ENCODE measurements at places on chromosomes 3 and 15. TPM values are rescaled to one million over a fixed set of nuclear protein-coding genes. Genes with fewer than 3 reads are reported as not detected.

The COMMD4 gene
- 149 TPM for total RNA-seq

The IGDCC3 gene
- total RNA-seq, result not detected

The SPTSSB gene
- not detected for total RNA-seq

The ITIH3 gene
- total RNA-seq, result not detected

The HPS3 gene
- 39.3 TPM for total RNA-seq

The SLC22A14 gene
- total RNA-seq, result not detected

The FILIP1L gene
- total RNA-seq, result 37.8 TPM

The ERICH6 gene
- total RNA-seq, result 0.06 TPM

DNA sequence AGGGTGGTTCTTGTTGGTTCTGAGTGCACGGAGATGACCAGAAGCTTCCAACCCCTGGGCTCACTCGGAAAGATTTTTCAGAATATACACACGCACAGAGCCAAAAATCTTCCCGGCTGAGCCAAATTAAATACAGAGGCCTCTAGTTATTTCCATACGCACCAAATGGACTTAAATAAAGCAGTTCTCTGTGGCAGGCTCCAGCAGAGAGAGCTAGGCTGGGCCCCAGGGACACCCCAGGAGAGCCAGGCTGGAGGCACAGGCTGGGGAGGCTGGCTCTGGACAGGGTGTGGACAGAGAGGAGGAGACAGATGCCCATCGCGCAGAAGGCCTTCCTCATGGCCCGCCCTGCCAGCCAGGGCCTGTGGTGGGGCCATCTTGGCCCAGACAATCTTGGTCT lies 115.9 kb downstream of the IQSEC1 start:
- DNase-seq, result no peak

DNA sequence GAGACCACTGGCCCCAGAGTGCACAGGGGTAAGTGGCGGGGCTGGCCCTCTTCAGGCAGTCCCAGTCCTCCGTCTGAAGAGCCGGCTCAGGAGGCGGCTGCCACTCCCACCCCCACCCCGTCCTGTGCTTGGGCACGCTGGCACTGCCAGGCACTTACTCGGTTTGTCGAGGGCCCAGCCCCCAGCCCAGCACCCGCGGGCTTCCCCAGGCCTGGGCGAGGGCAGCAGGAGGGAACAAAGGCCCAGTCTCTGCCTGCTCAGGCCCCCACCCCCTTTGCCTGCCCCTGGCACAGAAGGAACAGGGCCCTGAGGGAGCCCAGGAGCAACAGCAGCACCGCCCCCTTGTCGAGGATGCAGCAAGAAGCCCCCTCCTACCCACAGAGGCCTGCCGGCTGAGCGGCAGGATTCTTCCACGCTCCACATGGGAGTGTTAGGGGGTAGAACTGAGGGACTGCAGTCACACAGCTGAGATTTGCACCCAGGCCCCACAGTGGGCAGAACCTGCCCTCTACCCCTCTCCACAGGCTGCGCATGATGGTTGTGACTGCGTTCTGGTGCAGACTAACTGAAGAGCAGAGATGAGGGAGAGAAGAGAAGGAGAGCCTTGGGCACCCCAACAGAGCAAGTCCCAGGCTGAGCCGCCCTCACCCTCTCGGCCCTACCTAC lies 8.9 kb downstream of the DUSP7 start:
- DNase-seq, result no peak

DNA sequence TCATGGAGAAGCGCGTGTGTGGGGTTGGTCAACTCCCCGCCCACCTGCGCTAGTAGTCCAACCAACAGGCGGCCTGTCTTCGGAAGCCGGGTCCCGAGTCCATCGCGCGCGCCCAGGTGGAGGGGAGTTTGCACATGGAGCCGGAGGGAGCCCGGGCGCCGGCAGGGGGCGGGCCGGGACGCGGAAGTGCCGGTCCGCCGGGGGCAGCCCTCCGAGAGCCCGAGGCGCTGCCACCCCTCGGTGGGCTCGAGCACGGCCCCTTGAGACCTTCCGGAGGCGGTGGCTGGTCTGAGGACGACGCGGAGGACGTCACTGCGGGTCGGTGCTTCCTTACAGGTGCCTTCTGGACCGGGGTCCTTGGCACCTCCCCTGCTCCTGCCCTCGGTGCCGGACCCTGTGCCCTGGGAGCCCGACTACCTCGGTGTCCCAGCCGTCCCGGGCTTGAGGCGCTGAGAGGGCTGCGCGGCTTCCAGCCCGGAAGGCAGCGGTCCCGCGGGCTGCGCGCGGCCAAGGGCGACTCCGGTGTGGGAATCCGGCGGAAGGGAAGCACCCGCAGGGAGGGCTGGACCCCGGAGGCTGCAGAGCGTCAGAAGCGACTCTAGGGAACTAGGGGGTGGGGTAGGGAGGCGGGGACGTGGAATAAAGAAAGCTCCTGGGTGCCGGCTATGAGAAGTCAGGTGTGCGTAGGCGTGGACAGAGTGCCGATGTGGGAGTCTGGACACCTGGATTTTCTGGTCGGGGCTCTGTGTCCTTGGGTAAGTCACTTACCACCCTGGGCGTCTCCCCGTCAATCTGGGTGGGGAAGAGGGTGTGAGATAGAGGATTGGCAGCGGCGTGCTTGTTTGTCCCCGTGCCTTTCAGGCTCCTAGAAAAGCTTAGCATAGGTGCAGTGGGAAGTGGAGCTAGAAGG lies 212.3 kb downstream of the FGF12 start:
- no peak for DNase-seq

GRCh38 chr3:53254509-53255422 lies 1.1 kb downstream of the TKT start:
- peak; percentile 29 for DNase-seq

DNA sequence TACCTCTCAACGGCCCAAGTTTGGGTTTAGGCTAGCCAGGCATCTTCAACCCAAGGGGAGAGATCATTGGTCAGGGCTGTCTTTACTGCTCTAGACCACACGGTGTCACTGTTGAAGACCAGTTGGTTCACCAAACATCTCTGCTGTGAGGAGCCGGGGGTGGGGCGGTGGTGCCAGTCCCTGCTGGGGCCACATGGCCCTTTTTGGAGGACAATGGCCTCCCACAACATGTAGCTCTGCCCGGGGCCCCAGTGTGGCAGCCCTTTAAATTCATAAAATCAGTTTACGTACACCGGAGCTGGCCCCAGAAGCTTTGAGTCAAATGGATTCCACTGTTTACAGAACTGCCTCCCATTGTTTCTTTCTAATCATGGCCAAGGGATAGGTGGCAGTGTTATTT lies 19.1 kb upstream of the TM4SF18 start:
- DNase-seq, result peak; percentile 77

GRCh38 chr3:142892714-142893113 lies 3.8 kb upstream of the PCOLCE2 start:
- DNase-seq, result no peak

DNA sequence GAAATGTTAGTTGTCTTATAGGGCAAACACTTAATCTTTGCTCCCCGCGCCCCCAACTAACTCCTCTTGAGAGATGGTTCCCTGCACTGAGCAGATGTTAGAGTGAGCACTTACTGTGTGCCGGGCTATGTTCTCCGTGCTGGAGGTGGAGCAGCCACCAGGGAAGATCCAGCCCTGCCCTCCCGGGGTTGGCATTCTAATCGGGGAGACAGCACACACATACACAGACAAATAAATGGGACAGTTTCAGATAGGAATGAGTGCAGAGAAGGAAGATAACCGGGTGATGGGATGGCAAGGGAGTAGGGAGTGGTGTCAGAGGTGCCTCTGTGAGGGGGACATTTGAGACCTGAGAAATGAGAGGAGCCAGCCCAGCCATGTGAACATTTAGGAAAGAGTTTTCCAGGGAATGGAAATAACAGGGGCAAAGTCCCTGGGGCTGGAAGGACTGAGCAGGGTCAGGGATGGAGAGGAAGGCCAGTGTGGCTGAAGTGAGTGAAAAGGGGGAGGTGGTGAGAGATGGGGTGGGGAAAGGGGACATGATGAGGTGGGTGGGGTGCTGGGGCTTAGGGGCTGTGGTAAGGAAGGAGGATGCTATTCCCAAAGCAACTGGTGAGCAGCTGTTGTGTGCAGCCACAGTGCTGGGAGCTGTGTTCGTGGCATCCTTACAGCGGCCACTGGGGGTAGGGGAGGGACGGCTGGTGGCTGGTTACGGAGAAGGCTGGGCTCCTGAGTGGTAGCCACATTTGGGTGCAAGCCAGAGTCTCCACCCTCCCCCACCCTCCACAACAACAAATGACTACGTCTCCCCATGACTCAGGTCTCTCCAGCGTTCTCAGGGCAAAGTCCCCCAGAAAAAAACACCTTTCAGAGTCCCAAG lies 15.4 kb upstream of the FGD5 start:
- peak; percentile 74 for DNase-seq

DNA sequence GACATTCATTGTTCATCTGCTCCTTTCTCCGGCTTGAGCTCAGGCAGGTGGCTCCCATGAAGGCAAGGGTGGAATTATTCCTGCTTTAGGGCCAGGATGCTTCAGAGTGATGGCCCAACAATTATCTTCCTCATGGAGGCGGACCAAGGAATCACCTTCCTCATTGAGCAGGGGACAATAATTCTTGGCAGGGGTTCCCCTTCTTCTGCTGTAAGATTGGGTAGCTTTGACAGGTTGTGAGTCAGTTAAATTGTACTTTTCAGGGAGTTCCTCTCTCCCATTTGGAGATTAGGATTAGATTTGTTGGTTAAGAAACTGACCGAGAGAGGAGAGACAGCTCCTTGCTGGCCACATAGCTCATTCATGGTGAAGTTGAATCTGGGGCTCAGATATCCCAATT lies 31.4 kb upstream of the CD47 start:
- no peak for DNase-seq

DNA sequence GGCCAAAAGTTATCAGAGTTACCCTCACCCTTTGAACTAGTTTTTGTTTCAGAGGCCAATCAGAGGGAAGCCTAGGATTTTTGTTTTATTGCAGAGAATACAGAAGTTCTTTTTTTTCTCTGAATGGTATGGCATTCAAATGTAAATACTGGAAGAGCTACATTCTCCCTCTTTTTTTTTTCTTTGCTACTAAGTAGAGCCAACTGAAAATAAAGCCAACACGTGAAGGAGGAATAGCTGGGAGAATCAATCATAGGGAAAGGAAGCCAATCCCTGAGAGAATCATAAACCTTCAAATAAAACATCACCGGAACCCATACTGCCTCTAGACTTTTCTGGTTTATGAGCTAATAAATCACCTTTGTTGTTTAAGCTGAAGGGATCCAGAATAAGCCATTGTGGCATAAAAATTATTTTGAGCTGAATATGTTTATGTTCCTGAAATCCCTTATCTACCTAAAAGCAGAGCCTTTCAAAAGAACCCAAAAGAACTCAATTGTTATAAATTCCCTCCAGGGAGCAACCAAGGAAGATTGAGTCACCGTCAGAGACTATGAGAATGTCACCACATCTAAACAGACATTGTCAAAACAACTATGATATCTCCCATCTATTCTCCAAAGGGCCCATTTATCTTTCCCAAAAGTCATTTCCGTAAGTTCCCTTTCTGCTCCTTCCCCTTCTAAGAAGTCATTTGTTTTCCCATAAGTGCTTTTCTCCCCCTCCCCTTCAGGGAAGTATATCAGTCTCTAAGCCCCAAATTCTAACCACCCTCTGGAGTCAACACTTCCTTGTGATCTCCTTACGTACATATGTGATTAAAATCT lies 3.8 kb upstream of the ZNF280D start:
- peak; percentile 17 for DNase-seq

DNA sequence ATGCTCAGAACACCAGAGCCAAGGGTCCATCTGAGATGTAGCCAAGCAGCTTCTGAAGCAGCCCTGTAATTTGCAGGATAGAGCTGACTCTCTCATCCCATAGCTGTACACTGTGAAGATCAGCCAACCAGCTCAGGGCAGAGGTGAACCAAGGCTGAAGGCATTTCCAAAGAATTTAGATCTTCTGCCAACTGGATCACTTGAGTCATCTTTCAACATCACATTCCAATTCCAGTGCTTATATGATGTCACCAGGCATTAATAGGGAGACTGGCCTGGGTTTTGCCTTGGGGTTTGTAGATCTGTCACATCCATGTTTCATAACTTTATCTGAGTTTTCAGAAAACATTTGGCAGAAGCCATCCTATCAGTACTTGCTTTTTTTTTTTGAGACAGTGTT lies 98.2 kb downstream of the NR2F2 start:
- DNase-seq, result peak; percentile 85

All from H4 (cell line).